ENCODE measurements at places on chromosomes 1 and 21. TPM values are rescaled to one million over a fixed set of nuclear protein-coding genes. Genes with fewer than 3 reads are reported as not detected.

- no peaks in the 10 kb centered on the region for H3K4me1 ChIP-seq
- H3K27ac ChIP-seq = no peak overlapping the region
- H3K4me3 ChIP-seq = no peak overlapping the region
- DNase-seq = no peak
Measured at GRCh38 chr1:82399093-82399492, 598.4 kb downstream of the ADGRL2 start.

DNA sequence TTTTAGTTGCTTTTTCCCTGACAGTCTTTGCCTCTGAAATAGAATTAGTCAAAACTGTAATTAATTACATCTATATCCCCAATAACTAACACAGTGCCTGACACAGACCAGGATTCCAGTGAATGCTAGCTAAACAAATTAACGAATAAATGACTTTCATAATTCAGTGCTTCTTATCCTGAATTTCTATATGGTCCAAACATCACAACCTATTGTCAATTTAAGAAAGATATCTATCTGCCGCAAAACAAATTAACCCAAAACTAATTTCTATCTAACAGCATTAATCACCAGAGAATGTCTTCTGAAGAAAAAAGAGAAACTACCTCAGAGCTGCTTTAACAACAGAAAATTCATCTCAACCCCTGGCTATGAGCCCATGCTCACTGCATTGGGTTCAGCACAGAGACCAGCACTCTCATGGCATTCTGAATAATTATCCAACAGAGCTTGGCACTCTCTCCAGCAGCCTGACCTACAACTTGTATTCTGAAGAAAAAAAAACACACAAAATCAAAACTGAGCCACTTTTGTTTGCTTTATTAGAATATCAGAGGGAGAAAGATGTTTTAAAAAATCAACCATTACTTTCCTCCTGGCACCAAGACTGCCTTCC is 547.3 kb upstream of the BEND5 start:
- no peak overlapping the region for H3K27ac ChIP-seq
- H3K27me3 ChIP-seq = no peaks in the 10 kb centered on the region
- no peak for DNase-seq
- H3K4me1 ChIP-seq = no peaks in the 10 kb centered on the region

DNA sequence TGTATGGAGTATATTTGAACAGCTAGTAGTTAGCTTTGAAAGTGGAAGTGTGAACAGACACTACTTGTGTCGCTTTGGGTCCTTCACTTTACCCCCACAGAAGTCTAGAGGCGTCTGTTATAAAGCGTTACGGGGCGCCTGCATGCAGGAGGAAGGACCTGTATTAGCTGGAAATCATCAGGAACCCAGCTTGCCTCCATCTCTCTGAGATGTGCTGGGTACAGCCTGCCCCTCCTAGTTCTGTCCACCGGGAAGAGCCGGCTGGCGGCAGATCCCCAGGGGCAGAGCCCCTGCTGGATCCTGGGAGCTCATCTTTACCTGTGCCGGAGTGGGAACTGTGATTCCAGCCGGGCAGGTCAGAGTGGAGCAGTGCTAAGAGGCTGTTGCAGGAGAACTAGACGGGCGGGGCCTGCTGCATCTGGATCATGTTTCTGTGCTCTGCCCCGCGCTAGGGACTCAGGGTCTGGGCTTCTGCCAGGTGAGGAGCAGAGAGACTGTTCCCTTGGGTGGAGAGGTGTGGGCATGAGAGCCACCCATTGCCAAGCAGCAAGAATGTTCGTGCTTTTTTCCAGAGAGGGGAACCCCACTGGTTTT is 22.3 kb upstream of the SPSB1 start:
- DNase-seq = no peak
- H3K27me3 ChIP-seq = no peaks in the 10 kb centered on the region
- peaks cover 4% of the 10 kb centered on the region for H3K4me1 ChIP-seq
- no peaks in the 10 kb centered on the region for H3K36me3 ChIP-seq
- H3K4me3 ChIP-seq = no peak overlapping the region

DNA sequence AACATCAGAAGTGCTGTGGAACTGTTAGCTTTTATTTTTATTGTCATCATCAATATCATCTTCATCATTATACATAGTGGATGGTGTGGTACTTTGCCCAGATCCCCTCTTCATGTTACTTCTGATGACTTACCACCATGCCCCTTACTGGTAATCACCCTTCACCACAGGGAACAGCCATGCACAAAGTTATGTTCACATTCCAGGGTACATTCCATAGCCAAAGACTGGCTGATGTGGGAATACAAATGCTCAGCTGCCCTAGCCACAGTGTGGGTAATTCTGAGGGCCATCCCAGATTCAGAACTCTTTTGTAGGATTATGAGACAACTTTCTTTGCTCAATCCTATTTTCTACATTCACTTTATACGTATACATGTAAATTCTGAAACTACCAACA is 691.3 kb upstream of the CXADR start:
- H3K36me3 ChIP-seq = no peaks in the 10 kb centered on the region
- no peak overlapping the region for H3K27ac ChIP-seq
- no peaks in the 10 kb centered on the region for H3K4me1 ChIP-seq
- no peak for DNase-seq
- no peaks in the 10 kb centered on the region for H3K27me3 ChIP-seq

DNA sequence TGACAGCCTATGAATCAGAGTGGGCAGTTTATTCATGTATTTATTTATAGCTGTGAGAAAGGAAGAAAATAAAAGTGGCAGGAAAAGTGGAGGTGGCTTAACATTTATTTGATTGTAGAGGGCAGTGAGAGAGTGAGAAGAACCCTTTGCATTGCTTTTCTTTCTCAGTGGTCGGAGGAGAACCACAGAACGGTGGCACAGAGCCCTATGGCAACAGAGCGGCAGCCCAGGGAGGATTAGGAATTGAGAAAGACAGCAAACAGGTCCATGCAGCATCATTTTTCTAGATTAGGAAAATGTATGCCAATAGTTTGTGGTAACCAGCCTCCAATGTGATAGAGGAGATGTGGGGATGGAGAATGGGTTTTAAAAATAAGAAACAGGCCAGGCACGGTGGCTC is 53.1 kb downstream of the NMNAT2 start:
- no peak overlapping the region for H3K4me3 ChIP-seq
- H3K4me1 ChIP-seq = no peaks in the 10 kb centered on the region
- DNase-seq = no peak
- no peaks in the 10 kb centered on the region for H3K27me3 ChIP-seq
- H3K27ac ChIP-seq = no peak overlapping the region

DNA sequence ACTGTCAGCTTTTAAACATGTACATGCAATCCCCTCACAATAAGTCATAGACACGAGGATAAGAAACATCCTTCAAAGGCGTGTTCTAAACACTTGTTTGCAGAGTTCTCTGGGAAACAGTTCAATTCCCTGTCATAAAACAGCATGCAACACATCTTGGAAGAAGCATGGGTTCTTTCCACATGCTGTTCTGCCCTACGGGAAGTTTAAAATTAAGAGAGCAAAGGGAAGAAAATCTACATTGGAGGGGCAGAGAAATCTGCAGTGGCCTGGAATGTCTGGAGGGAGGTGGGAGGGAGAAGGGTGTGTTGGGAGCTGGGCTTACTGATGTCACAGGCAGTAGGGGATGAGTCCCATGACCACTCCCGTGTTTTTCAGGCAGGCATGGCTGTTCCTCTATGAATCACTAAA is 98.3 kb upstream of the SLC2A1 start:
- H3K27ac ChIP-seq = no peak overlapping the region
- peaks cover 6% of the 10 kb centered on the region for H3K4me1 ChIP-seq
- no peak for DNase-seq
- H3K4me3 ChIP-seq = no peak overlapping the region
- no peaks in the 10 kb centered on the region for H3K36me3 ChIP-seq
- H3K27me3 ChIP-seq = no peaks in the 10 kb centered on the region

GRCh38 chr1:221429264-221429663 is 312.6 kb downstream of the DUSP10 start:
- no peaks in the 10 kb centered on the region for H3K36me3 ChIP-seq
- no peak for DNase-seq
- no peaks in the 10 kb centered on the region for H3K4me1 ChIP-seq
- H3K4me3 ChIP-seq = no peak overlapping the region
- H3K27ac ChIP-seq = no peak overlapping the region
- no peaks in the 10 kb centered on the region for H3K27me3 ChIP-seq

CFH gene
- total RNA-seq = not detected

TCEANC2 gene
- 8.2 TPM for total RNA-seq

MATN1 gene
- 0.28 TPM for total RNA-seq

NEK2 gene
- 22.9 TPM for total RNA-seq
